ENCODE measurements at places on chromosomes 4 and X.

GRCh38 chr4:180120068-180120467 lies 2123.1 kb upstream of the TENM3 start:
- DNase-seq = no peak

- no peak for DNase-seq
Observed at GRCh38 chr4:76550966-76551780, 116.1 kb downstream of the SHROOM3 start.

DNA sequence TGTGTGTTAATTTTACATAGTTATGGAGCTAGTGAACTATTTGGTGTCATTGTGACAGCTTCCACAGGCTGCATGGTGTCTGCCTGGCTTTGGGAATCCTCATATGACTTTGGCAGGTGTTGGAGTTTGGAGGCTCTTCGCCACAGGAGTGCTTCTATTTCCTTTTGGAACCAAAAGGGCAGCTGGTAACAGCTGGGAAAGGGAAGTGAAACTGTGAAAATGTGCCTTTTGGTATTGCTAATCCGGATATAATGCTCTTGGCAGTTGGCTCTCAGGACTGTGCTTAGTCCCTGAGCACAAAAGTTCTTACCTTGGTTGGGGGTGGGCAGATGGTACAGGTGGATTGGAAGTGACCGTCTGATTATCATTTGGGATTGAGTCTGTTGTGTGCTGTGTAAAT lies 18.1 kb downstream of the OFD1 start:
- no peak for DNase-seq

GRCh38 chr4:185205697-185206342 lies 2.0 kb upstream of the CFAP97 start:
- no peak for DNase-seq

- DNase-seq = no peak
Observed at GRCh38 chr4:20042769-20043168, 208.9 kb upstream of the SLIT2 start.

- DNase-seq = no peak
Observed at GRCh38 chr4:30968926-30969325, 248.8 kb downstream of the PCDH7 start.

GRCh38 chr4:88033309-88033708 lies 25.9 kb downstream of the PKD2 start:
- no peak for DNase-seq

DNA sequence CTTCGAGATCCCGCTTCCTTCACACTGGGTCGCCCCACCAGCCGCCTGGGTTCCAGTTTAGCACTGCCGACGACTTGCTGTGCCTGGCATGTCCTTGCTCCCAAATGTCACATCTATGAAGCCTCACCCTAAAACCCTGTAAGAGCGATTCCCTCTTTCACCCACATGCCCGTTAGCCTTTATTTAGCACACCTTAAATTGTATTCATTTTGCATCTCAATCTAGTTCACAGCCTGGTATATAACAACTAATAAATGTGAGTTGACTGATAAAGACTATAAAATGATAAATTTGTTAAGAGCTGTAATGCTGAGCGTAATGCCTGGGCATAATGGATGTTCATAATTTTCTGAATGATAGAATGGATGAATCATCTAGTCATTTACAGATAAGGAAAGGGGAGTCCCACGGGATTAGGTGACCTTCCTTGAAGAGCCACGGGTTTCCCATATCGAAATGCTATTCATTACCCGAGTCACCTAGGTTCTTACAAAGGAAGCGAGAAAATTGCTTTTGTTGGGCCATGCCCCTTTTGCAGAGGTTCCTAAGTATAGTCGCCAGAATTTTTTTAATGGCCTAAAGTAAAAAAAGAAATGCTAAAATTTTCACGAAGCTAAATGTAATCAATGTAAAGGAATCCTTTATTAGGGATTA lies 1.1 kb upstream of the AP1S2 start:
- DNase-seq = no peak

DNA sequence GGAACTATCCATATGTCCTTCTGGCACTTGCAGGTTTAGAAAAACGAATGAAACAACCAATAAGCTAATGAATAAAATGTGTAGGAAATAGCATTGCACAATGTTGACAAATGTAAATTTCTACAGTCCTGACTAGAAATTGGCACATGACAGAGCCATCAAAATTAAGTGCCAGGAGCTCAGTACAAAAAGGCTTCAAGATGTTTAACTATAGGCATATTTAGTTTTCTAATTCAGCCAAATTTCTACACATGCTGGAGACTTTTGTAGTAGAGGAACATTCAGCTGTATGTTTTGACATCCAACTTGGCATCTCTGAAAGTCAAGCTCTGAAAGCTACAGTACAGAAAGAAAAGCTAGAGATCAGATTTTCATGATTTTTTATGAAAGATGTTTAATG lies 1999.4 kb upstream of the AGA start:
- DNase-seq = no peak

All from activated CD4-positive, alpha-beta T cell treated with anti-CD3 and anti-CD28 coated beads, Interleukin-2, amount 50 U/mL, for 48 hours (primary cell).